Thoracic aorta (tissue), 2 donors: ENCODE measurements at places on chromosomes 6 and 20. TPM values are rescaled to one million over a fixed set of nuclear protein-coding genes. Genes with fewer than 3 reads are reported as not detected.
A peak's percentile ranks its signal among the peaks of the same experiment; 100 is the strongest.

TFAP2C gene
- 0.49 TPM for total RNA-seq

WASF1 gene
- total RNA-seq = 21.8 TPM

GGTLC1 gene
- total RNA-seq = not detected

PET117 gene
- 4.9 TPM for total RNA-seq

EEF1E1 gene
- total RNA-seq = 26.8 TPM

PHIP gene
- 25.0 TPM for total RNA-seq

NQO2 gene
- total RNA-seq = 23.0 TPM

SIRPB1 gene
- total RNA-seq = 1.4 TPM

CRIP3 gene
- total RNA-seq = not detected

GRCh38 chr6:111274593-111275217, 187.4 kb downstream of the SLC16A10 start:
- H3K27ac ChIP-seq = no peak overlapping the region
- no peaks in the 10 kb centered on the region for H3K4me1 ChIP-seq
- H3K27me3 ChIP-seq = no peaks in the 10 kb centered on the region
- H3K36me3 ChIP-seq = peaks cover 22% of the 10 kb centered on the region
- no peak overlapping the region for H3K4me3 ChIP-seq

DNA sequence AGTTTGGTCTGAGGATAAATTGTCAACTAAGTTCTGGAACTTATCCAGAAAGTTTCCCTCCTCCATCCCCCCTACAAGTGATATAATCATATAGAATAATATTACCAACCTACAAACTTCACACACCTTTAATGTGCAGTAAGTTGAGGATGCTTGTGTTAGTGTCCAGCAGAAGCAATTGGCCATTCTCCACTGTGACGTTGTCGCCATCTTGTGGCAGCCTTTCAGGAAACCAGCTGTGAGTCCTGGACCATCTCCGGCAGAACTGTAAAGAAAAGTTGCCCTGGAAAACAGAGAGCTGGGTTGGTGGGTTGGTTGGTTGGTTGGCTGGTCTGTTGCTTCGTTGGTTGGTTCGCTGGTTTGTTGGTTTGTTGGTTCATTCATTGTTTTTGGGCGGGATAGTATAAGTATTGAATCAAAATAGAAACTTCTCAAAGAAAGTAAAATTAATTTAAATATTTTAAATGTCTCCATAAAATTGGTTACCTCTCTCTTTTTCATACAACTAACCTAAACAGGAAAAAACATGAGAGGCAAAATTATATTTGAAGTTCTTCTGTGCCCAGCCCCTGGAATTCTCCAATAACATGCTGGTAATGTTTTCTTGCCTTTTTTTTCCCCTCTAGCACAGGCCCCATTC, 127.5 kb downstream of the PKHD1 start:
- DNase-seq = no peak
- H3K36me3 ChIP-seq = no peaks in the 10 kb centered on the region
- H3K27ac ChIP-seq = no peak overlapping the region
- H3K4me1 ChIP-seq = no peaks in the 10 kb centered on the region
- no peaks in the 10 kb centered on the region for H3K27me3 ChIP-seq
- H3K4me3 ChIP-seq = no peak overlapping the region

- H3K4me3 ChIP-seq = no peak overlapping the region
- no peak for DNase-seq
- H3K27me3 ChIP-seq = no peaks in the 10 kb centered on the region
- H3K4me1 ChIP-seq = no peaks in the 10 kb centered on the region
Observed at GRCh38 chr6:110514818-110515217, 38.4 kb upstream of the SLC22A16 start.

DNA sequence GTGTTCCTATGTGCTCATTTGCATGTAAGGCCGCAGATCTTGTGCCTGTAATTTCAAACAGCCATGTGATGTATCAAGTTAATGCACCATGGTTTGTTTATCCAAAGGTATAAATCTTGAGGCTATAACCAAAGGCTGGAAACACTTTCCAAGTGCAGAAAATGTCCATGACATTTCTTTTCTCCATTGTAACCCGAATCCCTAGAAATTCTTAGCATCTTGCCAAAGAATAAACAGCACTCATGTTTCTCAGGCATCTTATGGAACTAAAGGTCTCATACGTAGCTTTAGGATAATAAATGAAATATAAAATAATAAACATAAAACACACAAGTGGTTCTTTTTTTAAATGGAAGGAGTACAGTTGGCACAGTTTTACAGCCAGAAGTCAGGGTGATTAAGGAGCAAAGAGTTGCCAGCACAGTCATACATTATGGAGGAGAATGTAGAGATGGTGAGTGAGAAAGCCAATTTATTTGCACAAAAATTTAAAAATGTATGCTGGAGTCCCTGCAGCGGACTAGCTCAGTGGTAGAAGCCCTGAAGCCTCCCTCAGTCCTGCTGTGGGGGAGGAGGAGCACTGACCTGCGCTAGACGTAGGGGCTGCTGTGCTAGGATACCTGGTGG, 18.0 kb downstream of the CDH26 start:
- no peak overlapping the region for H3K4me3 ChIP-seq
- H3K27ac ChIP-seq = no peak overlapping the region
- no peaks in the 10 kb centered on the region for H3K36me3 ChIP-seq
- DNase-seq = no peak

GRCh38 chr20:9570612-9571011, 56.2 kb downstream of the LAMP5 start:
- H3K36me3 ChIP-seq = no peaks in the 10 kb centered on the region
- H3K27me3 ChIP-seq = no peaks in the 10 kb centered on the region
- no peak overlapping the region for H3K27ac ChIP-seq
- H3K4me3 ChIP-seq = no peak overlapping the region

GRCh38 chr6:163529605-163530004, 115.1 kb downstream of the QKI start:
- H3K4me1 ChIP-seq = peaks cover 85% of the 10 kb centered on the region
- DNase-seq = no peak
- H3K27ac ChIP-seq = no peak overlapping the region
- H3K36me3 ChIP-seq = no peaks in the 10 kb centered on the region

GRCh38 chr6:158292016-158292415, 20.2 kb upstream of the TULP4 start:
- no peak overlapping the region for H3K4me3 ChIP-seq
- no peak overlapping the region for H3K27ac ChIP-seq
- no peak for DNase-seq
- H3K36me3 ChIP-seq = no peaks in the 10 kb centered on the region

DNA sequence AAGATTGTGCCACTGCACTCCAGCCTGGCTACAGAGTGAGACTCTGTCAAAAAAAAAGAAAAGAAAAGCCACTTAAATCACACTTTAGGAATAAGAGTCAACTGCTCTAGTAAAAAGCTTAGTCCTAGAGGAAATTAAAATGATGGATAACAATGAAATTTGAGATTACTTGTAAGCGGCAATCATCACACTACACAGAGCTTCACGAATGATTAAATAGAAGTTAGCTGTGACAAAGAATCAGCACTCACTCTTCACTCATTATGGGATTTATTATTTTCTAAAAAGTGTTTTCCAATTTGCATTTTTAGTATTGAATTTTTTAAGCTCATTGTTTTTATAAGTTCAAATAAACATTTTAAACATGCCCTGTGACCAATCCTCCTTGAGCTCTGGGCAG, 718.0 kb downstream of the UTRN start:
- DNase-seq = no peak
- H3K4me3 ChIP-seq = no peak overlapping the region
- no peaks in the 10 kb centered on the region for H3K36me3 ChIP-seq

DNA sequence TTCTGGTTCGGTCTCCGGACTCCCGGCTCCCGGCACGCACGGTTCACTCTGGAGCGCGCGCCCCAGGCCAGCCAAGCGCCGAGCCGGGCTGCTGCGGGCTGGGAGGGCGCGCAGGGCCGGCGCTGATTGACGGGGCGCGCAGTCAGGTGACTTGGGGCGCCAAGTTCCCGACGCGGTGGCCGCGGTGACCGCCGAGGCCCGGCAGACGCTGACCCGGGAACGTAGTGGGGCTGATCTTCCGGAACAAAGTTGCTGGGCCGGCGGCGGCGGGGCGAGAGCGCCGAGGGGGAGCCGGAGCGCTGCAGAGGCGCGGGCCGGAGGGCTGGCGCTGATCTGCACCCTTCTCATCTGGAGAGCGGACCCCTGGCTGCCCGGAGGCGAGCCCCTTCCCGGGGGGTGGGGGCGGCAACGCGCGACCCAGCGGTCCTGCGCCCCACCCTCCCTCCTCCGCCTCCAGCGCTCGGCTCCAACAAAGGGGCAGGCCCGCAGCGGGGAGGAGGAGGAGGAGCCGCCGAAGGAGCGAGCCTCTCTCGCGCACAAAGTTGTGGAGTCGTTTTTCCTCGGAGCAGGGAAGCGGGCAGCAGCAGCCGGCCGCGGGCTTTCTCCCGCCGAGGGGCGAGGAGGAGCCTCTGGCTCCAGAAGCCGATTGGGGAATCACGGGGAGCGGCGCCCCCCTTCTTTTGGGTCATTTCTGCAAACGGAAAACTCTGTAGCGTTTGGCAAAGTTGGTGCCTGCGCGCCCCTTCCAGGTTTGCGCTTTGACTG, at the start of gene UTRN:
UTRN (plus strand) TSS at position 553 of the 765 bp plus-strand sequence. CDS start 6,494 bp downstream, outside the sequence.
- peak within 1 kb of the TSS; percentile 92 for H3K27ac ChIP-seq
- peak within 1 kb of the TSS; percentile 83 for H3K4me3 ChIP-seq
- H3K4me1 ChIP-seq = peaks cover 18% of the 10 kb centered on the region
- no peaks in the 10 kb centered on the region for H3K27me3 ChIP-seq

DNA sequence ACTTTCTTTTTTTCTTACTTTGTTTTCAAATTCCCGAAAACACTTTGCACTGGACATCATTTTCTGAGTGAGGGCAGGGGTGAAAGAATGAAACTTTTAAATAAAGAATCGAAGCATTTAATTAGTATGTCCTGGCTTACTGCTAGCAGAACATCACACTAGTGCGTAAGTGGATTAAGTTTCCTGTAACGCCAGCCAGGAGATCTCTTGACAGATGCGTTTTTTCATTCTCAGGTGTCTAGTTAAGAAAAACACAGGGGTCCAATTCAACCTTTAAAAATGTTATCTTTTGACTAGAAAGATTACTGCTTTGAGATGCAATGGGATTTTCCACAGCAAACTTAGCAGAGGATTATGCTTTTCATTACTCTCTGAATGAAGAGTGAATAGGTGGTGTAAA, 858.8 kb upstream of the EPHA7 start:
- H3K27me3 ChIP-seq = no peaks in the 10 kb centered on the region
- H3K27ac ChIP-seq = no peak overlapping the region
- H3K36me3 ChIP-seq = no peaks in the 10 kb centered on the region
- H3K4me1 ChIP-seq = no peaks in the 10 kb centered on the region
- DNase-seq = no peak

GRCh38 chr20:36754656-36755222, 8.8 kb upstream of the NDRG3 start:
- H3K4me1 ChIP-seq = no peaks in the 10 kb centered on the region
- H3K36me3 ChIP-seq = peaks cover 15% of the 10 kb centered on the region
- no peak for DNase-seq
- no peak overlapping the region for H3K4me3 ChIP-seq
- H3K27ac ChIP-seq = no peak overlapping the region

DNA sequence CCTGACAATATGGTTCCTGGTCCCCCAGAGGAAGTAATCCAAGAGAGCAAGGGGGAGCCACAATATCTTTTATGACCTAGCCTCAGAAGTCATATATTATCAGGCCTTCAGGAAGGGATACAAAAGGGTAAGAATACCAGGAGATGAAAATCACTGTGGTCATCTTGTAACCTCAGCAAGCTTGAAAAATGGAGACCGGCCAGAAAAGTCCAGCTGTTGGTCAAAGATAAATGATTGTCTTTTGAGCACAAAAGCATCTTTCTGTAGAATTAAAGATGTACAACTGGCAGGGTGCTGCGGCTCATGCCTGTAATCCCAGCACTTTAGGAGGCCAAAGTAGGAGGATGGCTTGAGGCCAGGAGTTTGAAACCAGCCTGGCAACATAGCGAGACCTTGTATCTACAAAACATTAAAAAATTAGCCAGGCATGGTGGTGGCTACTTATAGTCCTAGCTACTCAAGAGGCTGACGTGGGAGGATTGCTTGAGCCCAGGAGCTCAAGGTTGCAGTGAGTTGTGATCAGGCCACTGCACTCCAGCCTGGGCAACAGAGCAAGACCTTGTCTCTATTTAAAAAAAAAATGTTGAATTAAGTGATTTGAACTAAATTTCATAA, 118.0 kb upstream of the MARCKS start:
- H3K27me3 ChIP-seq = no peaks in the 10 kb centered on the region
- no peak overlapping the region for H3K27ac ChIP-seq
- no peak overlapping the region for H3K4me3 ChIP-seq
- H3K4me1 ChIP-seq = no peaks in the 10 kb centered on the region
- DNase-seq = no peak

GRCh38 chr6:44906761-44907160, 421.4 kb upstream of the RUNX2 start:
- H3K4me3 ChIP-seq = no peak overlapping the region
- no peaks in the 10 kb centered on the region for H3K36me3 ChIP-seq
- no peak overlapping the region for H3K27ac ChIP-seq
- no peaks in the 10 kb centered on the region for H3K4me1 ChIP-seq
- no peak for DNase-seq

DNA sequence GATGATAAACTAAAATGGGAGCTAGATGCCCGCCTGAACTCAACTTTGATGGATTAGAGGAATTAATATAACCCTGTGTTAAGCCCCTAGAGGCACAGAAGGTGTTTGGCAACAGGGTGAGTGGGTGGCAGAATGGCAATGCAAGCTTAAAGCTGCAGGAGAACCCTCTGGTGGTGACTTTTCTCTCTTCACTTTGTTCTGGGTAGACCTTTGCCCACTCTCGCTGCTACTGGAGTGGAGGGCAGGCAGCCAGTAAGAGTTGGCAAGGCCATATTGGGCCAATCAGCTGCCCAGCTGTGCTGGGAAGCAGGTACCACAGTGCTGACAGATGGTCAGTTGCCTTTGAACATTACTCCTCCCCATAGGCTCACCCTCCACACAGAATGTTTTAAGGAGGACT, 468.2 kb downstream of the MMUT start:
- no peaks in the 10 kb centered on the region for H3K4me1 ChIP-seq
- DNase-seq = no peak
- no peak overlapping the region for H3K4me3 ChIP-seq
- no peaks in the 10 kb centered on the region for H3K36me3 ChIP-seq
- no peaks in the 10 kb centered on the region for H3K27me3 ChIP-seq
- H3K27ac ChIP-seq = no peak overlapping the region

DNA sequence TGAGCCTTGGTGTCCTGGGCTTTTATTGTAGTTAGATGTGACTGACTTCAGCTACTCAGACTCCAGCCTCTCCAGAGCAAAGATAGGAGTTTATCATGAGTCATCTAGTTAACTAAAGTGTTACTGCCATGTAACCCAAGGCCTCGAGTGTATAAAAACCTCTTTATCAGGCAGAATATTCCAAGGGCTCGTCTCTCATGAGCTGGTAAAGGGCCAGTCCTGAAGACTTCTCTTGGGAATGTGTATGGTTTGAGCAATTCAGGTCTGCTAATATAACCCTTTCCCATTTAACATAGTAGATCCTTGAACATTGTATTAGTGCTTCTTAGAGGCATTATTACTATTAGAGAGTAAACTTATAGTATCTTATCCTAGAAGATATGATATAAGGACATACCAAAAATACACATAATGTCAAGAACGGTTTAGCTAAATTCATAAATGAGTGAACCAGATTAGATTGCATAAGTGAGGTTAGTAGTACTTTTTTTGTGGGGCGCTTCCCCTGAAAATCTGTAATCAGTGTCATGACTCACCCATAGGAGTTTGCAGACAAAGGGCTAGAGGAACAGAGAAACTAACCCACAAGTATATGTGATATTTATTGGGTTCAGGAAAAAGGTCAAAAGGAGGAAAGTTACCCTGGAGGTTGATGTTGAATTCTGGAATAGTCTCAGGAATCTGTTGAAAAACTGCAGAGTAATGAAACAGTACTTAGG, 16.0 kb downstream of the DSE start:
- H3K27ac ChIP-seq = peak overlapping the region; percentile 64
- peaks cover 62% of the 10 kb centered on the region for H3K4me1 ChIP-seq
- no peaks in the 10 kb centered on the region for H3K36me3 ChIP-seq
- H3K27me3 ChIP-seq = no peaks in the 10 kb centered on the region
- DNase-seq = no peak
- no peak overlapping the region for H3K4me3 ChIP-seq
